ENCODE measurements at places on chromosomes 16 and 17. TPM values are rescaled to one million over a fixed set of nuclear protein-coding genes. Genes with fewer than 3 reads are reported as not detected.

GRCh38 chr17:49979748-49980479 lies 10.9 kb downstream of the DLX4 start:
- no peaks in the 10 kb centered on the region for H3K27me3 ChIP-seq
- no peaks in the 10 kb centered on the region for H3K36me3 ChIP-seq
- DNase-seq, result no peak
- H3K4me1 ChIP-seq, result no peaks in the 10 kb centered on the region

- H3K4me1 ChIP-seq, result peaks cover 15% of the 10 kb centered on the region
- no peak for DNase-seq
- H3K4me3 ChIP-seq, result no peak overlapping the region
These were observed 6.2 kb downstream of the KRTAP4-6 start for GRCh38 chr17:41133880-41134735.

DNA sequence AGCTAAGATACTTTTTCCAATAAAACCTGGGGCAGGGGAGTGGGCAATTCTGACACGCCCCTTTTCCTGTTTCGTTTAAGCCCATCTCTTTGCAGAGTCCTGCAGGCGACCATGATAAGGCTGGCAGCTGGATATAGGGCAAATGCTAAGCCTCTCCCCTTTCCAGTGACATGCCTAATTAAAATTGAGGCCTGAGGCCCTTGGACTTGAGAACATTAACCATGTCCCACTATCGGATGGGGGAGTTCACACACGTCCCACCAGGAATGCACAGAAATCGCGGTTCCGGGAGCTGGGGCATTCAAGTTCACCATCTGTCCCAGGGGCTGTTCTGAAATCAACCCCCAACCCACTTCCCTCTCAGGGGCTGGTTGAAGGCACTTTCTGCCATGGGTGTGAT lies 109.2 kb upstream of the FOXF1 start:
- H3K4me1 ChIP-seq, result no peaks in the 10 kb centered on the region
- no peaks in the 10 kb centered on the region for H3K36me3 ChIP-seq
- DNase-seq, result no peak
- no peak overlapping the region for H3K4me3 ChIP-seq
- no peak overlapping the region for H3K27ac ChIP-seq
- H3K27me3 ChIP-seq, result no peaks in the 10 kb centered on the region

DNA sequence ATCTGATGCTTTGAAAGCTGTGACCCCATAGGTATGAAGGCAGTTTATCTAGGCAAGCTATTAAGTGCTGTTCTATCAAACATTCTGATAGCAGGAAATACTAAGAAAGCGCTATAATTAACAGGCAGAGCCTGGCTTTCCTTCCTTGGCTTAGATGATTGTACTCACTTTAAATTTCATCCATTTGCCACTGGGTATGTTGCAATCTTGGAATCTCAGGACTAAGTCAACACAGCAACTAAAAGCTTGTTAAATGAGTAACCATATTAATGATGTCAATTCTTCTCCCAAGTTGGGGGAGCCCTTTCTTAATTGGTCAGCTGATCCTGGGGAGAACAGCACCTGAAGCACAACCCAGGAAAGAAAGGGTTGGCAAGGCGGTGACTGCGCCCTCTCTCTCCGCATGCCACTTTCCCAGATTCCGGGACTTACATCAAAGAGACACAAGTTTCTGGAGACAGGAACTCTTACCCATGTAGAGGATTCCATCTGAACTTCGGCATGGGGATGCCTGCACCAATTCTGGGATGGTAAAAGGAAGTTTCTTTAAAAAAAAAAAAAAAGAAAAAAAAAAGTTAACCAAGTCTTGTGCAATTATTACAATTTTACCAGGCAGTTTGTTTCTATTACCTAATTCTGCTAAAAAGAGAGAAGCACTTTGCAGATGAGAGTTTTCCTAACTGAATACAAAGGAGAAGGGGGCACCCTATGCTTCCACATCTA lies 54.4 kb upstream of the ICAM2 start:
- H3K27me3 ChIP-seq, result no peaks in the 10 kb centered on the region
- peaks cover 46% of the 10 kb centered on the region for H3K36me3 ChIP-seq

- no peak overlapping the region for H3K4me3 ChIP-seq
- H3K27ac ChIP-seq, result no peak overlapping the region
- no peaks in the 10 kb centered on the region for H3K4me1 ChIP-seq
These were observed 34.2 kb upstream of the NOS2 start for GRCh38 chr17:27834571-27834970.

E4F1 gene
- 28.9 TPM for total RNA-seq

HYDIN gene
- total RNA-seq, result not detected

WNK4 gene
- 0.55 TPM for total RNA-seq
